ENCODE measurements at places on chromosomes 12 and 14.

- no peak for DNase-seq
These were observed 79.9 kb upstream of the KCNA1 start for GRCh38 chr12:4829793-4830162.

- DNase-seq: no peak
These were observed 10.7 kb downstream of the NR1H4 start for GRCh38 chr12:100484183-100484886.

- no peak for DNase-seq
These were observed 2.8 kb downstream of the TBX5 start for GRCh38 chr12:114403011-114403689.

DNA sequence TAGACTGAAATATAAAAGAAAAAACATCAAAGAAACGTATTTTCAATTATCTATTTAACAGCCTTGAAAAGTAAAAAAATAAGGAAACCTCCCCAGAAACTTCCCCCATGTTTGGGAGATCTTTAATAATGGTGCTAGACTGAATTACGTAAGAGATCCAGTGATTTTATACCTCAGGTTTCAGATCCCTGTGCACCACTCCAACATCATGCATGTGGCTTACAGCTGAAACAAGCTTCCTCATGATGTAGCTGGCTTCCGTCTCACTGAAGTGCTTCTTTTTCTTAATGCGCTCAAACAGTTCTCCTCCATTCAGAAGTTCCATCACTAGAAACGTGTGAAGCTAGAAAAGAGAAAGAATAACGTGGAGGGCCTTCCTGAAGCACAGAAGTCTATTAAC is 78.0 kb upstream of the TTC7B start:
- no peak for DNase-seq

- DNase-seq: no peak
These were observed 319.9 kb downstream of the KCNC2 start for GRCh38 chr12:74889563-74890236.

DNA sequence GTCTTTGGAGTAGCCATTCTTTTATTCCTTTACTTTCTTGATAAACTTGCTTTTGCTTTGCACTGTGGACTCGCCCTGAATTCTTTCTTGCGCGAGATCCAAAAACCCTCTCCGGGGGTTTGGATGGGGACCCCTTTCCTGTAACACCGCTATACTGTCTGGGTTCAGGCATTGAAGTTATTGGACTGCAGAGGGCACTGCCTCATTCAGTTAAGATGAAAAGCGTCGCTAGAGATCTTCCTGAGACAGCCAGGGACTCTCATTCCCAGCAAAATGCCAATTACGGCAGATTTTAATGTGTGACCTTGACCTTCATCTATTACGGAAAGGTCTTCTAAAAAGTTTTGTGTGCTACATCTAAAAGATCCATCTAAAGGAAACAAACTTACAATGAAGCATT is 17.3 kb upstream of the RIMKLB start:
- no peak for DNase-seq

GRCh38 chr12:27467641-27468040 is 21.1 kb downstream of the SMCO2 start:
- DNase-seq: no peak
